Breast epithelium (tissue), 4 donors: ENCODE measurements at places on chromosomes 7 and 10.
A peak's percentile ranks its signal among the peaks of the same experiment; 100 is the strongest.

GRCh38 chr7:2575733-2576340 is 17.1 kb downstream of the IQCE start:
- H3K36me3 ChIP-seq, result no peaks in the 10 kb centered on the region
- H3K27ac ChIP-seq, result no peak overlapping the region
- no peak for DNase-seq
- H3K4me1 ChIP-seq, result no peaks in the 10 kb centered on the region
- H3K27me3 ChIP-seq, result no peaks in the 10 kb centered on the region

- H3K4me3 ChIP-seq, result no peak overlapping the region
- no peaks in the 10 kb centered on the region for H3K36me3 ChIP-seq
- H3K27ac ChIP-seq, result no peak overlapping the region
- no peak for DNase-seq
- H3K27me3 ChIP-seq, result no peaks in the 10 kb centered on the region
- no peaks in the 10 kb centered on the region for H3K4me1 ChIP-seq
Observed at GRCh38 chr7:131455546-131455945, 100.9 kb downstream of the PODXL start.

DNA sequence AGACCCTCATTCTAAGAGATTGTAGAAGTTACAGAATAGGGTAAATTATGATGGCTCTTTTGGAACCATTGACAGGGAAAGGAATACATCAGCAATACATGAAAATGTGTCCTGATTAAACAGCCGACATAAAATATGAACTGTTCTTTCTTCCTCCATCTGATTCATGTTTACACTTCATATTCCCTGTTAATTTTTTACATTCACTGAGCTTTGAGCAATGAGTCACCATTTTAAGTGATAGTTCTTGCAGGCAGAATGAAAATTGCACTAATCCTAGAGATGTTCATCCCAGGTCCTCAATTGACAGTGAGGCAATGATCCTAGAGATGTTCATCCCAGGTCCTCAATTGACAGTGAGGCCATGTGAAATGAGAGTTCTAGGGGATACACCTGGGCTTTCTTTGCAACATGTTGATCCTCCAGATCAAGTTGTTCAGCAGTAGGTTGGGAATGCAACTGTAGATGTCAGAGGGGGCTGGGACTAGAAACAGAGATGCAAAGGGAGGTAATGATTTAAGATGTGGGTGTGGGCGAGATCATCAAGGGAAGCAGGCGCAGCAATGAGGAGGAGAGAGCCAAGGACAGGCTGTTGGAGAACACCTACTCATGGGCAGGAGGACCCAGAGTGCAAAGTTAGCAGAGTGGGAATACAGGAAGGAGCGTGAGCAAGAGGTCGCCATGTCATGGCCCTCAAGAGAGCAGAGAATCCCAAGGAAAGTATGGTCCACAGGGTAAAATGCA is 138.7 kb downstream of the ZNF365 start:
- H3K27me3 ChIP-seq, result no peaks in the 10 kb centered on the region
- no peak overlapping the region for H3K4me3 ChIP-seq
- no peaks in the 10 kb centered on the region for H3K36me3 ChIP-seq

DNA sequence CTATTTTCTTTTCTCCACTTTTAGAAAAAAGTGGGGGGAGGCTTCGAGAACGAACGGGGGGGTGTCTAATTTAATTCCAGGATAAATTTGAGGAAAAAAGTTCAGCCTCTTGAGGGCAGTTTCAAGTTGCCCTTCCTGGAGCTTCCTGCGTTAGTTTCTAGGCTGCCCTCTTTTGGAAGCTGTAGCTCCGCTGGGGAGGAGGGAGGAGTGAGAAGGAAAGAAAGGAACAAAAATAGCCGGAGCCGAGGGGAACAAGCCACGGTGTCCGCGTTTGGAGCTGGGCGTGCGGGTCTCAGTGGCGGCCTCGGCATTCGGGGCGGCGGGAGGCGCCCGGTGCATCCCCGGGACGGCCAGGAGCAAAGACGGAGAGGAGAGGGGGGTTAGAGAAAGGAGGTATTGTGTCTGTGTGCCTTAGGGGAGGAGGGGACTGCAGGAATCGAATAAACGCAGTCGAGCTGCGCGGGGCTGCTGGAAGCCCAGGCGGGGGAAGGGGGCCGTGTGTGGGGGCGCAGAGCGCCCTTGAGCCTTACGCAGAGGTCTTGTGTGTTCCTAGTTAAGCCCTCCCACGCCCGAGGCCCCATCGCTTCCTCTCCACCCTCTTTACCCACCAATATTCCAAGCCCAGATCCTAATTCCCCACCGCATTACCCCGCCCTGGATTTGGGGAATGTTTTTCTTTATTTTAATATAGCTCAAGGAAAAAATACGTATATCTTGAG is 2.0 kb upstream of the TNRC18 start:
- peak overlapping the region; percentile 95 for H3K4me3 ChIP-seq
- H3K4me1 ChIP-seq, result peaks cover 7% of the 10 kb centered on the region
- H3K27me3 ChIP-seq, result no peaks in the 10 kb centered on the region
- H3K36me3 ChIP-seq, result no peaks in the 10 kb centered on the region
- H3K27ac ChIP-seq, result peak overlapping the region; percentile 99

GRCh38 chr10:114777415-114777814 is 44.2 kb upstream of the FHIP2A start:
- H3K36me3 ChIP-seq, result no peaks in the 10 kb centered on the region
- H3K27me3 ChIP-seq, result no peaks in the 10 kb centered on the region
- no peak overlapping the region for H3K27ac ChIP-seq
- no peak overlapping the region for H3K4me3 ChIP-seq
- no peaks in the 10 kb centered on the region for H3K4me1 ChIP-seq

GRCh38 chr10:90817128-90817889 is 40.5 kb downstream of the HTR7 start:
- H3K4me3 ChIP-seq, result no peak overlapping the region
- DNase-seq, result no peak
- H3K27ac ChIP-seq, result no peak overlapping the region
- H3K27me3 ChIP-seq, result no peaks in the 10 kb centered on the region

DNA sequence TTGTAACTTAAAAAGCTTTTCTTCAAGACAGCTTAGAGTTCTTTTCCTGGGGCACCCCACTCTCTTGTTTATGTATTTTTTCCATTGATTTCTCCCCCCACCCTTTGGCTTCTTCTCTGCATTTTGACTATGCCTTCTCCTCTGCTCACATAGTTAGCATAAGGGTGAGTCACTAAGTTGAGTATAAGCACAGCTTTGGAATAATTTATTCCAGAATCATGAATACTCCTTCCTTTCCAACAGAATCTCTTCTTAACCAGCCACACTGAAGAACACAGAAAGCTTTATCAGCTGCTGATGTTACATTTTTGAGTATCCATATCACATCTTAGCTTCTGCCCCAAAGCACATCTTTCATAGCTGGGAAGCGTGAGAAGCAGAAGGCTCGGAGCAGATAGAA is 449.5 kb upstream of the MKI67 start:
- H3K27ac ChIP-seq, result no peak overlapping the region
- no peak for DNase-seq
- H3K4me3 ChIP-seq, result no peak overlapping the region

DNA sequence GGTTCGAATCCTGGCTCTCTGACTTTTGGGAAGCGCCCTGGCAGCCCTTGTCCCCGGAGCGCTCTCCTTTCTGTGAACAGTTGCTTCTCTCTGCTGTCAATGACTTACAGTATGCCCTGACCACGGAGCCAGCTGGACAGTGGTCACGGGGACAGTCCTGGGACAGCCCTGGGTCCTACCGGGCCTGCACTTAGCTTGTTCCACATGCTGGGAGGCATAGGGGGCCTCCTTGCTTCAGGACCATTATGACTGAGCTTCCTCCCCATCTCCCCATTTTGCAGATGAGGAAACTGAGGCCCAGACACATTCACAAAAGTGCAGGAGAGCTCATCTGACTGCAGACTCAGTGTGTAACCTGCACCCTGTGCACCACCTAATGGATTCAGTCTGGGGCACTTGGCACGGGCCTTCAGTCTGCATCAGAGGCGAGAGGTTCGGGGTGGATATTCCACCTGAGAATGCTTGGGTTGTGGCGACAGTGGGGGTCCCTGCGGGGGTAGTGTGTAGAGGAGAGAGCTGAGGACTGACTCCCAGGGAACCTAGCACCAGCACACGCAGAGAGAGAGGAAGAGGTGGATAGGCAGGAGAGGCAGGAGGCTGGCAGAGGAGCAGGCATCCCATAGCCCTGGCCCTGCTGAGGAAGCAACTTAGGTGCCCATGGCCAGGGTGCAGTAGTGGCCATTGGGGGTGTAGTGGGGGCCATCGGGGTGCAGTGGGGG is 1.6 kb downstream of the DOCK1 start:
- no peaks in the 10 kb centered on the region for H3K4me1 ChIP-seq
- peak overlapping the region; percentile 86 for H3K4me3 ChIP-seq
- peak; percentile 31 for DNase-seq
- no peaks in the 10 kb centered on the region for H3K36me3 ChIP-seq

DNA sequence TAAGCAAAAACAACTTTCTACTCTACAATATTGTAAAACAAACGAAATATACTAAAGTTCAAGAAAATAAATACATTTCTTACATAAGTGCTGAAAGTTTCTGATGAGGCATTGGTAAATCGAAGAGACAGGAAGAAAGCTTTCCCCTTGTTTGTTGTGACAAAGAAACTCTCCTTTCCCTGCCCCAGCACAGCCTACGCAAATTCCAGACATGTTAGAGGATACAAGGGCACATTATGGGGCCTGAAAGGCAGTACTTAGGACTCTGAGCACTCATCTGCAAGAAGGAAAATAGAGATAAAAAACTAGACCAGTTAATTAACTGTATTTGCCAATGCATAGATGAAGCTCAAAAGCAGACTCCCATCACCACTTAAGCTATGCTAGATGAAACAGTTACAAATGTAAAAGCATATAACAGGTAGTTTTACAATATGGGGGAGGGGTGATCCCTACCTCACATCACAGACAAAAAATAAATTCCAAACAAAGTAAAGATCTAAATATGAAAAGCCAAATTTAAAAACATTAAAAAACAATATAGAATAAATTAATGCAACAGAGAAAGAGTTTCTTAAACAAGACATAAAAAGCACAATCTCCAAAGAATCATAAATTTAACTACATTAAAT is 21.8 kb downstream of the ARHGAP19 start:
- H3K36me3 ChIP-seq, result no peaks in the 10 kb centered on the region
- no peaks in the 10 kb centered on the region for H3K4me1 ChIP-seq
- H3K27me3 ChIP-seq, result no peaks in the 10 kb centered on the region
- H3K4me3 ChIP-seq, result peak overlapping the region; percentile 38
- no peak for DNase-seq

DNA sequence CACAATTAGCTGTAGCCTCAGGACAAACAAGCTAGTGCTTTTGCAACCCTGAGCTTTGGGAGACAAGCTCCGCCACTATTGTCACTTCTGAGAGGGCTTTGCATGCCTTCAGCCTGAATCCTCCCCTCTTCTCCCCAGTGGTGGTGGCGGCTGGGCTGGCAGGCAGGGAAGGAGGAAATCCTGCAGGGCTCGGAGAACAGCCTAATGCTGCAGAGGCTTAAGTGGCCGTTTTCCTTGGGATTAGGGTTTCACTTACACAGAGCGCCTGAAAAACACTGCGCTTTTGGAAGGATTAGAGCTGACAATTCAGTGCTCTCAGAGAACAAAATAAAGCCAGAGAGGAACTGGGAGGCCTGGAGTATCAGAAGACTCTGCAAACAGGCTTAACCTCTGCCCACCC is 71.3 kb downstream of the PAX2 start:
- no peaks in the 10 kb centered on the region for H3K4me1 ChIP-seq
- H3K27ac ChIP-seq, result no peak overlapping the region
- DNase-seq, result no peak
- peaks cover 73% of the 10 kb centered on the region for H3K27me3 ChIP-seq
- H3K36me3 ChIP-seq, result no peaks in the 10 kb centered on the region
- H3K4me3 ChIP-seq, result no peak overlapping the region

GRCh38 chr7:74655768-74656440 is 1.6 kb upstream of the GTF2I start:
- no peaks in the 10 kb centered on the region for H3K36me3 ChIP-seq
- H3K27me3 ChIP-seq, result no peaks in the 10 kb centered on the region
- DNase-seq, result no peak
- H3K27ac ChIP-seq, result peak overlapping the region; percentile 98

DNA sequence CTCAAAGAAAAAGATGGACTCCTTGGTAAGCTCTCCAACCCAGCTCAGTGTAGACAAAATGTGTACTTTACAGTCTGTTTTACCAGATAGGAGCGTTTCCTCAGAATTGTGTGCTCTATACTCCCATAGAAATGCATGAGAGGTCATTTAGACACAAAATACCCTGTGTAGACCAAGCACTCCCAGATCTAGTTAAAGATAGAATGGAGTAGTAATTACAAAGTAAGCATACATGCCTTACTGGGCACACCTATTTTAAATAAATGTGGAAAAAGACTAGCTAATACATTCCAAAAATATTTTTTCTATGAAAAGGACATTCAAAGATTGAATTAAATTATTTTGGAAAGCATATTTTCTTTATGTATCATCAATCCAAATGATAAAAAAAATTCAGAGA is 271.9 kb upstream of the DGKB start:
- no peaks in the 10 kb centered on the region for H3K36me3 ChIP-seq
- no peaks in the 10 kb centered on the region for H3K4me1 ChIP-seq
- no peak overlapping the region for H3K4me3 ChIP-seq

DNA sequence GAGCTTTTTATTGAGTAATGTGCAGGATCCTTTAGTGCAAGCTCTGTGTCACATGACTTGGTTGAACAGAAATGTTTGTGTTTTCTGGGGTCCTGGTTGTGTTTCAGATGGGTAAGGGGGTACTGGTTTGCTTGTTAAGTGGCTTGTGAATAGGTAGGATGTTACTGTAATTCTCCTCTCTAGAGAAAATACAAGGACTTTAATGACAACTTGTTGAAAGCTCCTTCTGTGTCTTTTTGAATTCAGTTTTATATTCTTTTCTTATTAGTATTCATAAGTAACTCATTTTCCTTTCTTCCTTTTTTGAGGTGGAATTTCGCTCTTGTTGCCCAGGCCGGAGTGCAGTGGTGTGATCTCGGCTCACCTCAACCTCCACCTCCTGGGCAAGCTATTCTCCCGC is 85.5 kb upstream of the BTBD16 start:
- no peak for DNase-seq
- no peak overlapping the region for H3K27ac ChIP-seq
- H3K27me3 ChIP-seq, result no peaks in the 10 kb centered on the region
- no peaks in the 10 kb centered on the region for H3K36me3 ChIP-seq
- no peak overlapping the region for H3K4me3 ChIP-seq

DNA sequence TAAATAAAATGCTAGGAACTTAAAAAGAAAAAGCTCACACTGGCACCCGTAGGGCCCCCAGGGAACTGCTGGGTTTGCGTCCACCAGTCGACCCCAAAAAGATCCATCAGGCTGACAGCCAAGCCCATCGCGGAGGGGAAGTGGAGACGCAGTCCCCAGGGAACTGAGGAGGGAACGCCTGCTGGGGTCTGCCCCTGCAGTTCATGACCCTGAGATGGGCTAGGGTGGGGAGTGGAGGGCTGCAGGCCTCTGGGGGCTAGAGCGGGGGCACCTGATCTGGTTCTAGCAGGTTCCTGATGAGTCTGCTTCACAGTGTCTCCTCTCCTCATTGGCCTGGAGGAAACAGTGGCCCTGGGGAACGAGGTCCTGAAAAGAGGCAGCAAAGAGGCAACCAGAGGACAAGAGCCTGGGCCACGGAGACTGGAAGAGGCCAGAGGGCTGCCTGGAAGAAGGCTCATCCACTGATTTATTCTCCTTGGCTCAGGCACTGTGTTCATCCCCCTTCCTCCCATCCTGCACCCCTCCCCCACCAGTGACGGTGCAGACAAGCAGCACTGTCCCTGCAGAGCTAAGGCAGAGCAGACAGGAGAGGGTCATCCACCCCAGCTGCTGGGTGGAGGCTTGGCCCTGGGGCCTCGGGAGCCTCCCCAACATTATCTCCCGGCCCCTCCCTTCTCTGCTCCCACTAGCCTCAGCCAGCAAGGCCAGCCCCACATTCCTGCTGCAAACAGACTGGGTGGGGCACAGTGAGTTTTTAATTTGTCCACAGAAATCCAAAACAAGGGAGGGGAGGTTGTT is 24.7 kb upstream of the HSPA12A start:
- H3K27me3 ChIP-seq, result no peaks in the 10 kb centered on the region
- H3K27ac ChIP-seq, result no peak overlapping the region
- no peak overlapping the region for H3K4me3 ChIP-seq
- DNase-seq, result no peak
